ENCODE measurements at places on chromosomes 4 and X. TPM values are rescaled to one million over a fixed set of nuclear protein-coding genes. Genes with fewer than 3 reads are reported as not detected.
A peak's percentile ranks its signal among the peaks of the same experiment; 100 is the strongest.

Gene ADH1A
- total RNA-seq: not detected

DNA sequence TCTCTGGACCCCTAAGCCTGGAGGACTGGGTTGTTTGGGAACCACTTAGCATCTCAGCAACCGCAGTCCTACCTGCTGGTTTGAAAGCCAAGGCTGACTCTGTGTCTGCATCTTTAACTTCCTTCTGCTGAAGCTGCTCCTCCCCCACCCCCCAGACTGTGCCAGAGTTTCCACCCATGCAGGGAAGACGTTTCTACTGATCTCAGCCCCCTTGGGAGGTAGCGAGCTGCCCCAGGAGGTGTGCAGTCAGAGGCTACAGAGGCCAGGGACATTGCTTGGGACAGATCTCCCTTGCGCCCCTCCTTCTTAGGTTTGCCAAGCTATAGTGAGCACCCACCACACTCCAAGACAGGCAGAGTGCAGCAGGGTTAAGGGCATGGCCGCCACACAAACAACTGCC is 4.7 kb upstream of the FATE1 start:
- no peaks in the 10 kb centered on the region for H3K36me3 ChIP-seq
- H3K27me3 ChIP-seq: no peaks in the 10 kb centered on the region
- DNase-seq: no peak
- H3K4me3 ChIP-seq: no peak overlapping the region
- H3K27ac ChIP-seq: no peak overlapping the region

DNA sequence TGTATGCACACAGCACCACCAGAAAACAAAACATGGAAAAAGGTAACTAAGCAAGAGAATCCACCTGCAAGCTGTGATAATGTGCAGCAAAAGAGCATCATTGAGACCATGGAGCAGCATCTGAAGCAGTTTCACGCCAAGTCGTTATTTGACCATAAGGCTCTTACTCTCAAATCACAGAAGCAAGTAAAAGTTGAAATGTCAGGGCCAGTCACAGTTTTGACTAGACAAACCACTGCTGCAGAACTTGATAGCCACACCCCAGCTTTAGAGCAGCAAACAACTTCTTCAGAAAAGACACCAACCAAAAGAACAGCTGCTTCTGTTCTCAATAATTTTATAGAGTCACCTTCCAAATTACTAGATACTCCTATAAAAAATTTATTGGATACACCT is 90.2 kb downstream of the TET2 start:
- H3K4me3 ChIP-seq: no peak overlapping the region
- H3K4me1 ChIP-seq: no peaks in the 10 kb centered on the region
- no peaks in the 10 kb centered on the region for H3K36me3 ChIP-seq
- H3K27ac ChIP-seq: no peak overlapping the region
- no peak for DNase-seq
- no peaks in the 10 kb centered on the region for H3K27me3 ChIP-seq

GRCh38 chr4:55553441-55554201 is 6.9 kb upstream of the CLOCK start:
- no peak for DNase-seq
- no peak overlapping the region for H3K4me3 ChIP-seq
- peaks cover 44% of the 10 kb centered on the region for H3K4me1 ChIP-seq
- no peaks in the 10 kb centered on the region for H3K27me3 ChIP-seq
- H3K36me3 ChIP-seq: no peaks in the 10 kb centered on the region

DNA sequence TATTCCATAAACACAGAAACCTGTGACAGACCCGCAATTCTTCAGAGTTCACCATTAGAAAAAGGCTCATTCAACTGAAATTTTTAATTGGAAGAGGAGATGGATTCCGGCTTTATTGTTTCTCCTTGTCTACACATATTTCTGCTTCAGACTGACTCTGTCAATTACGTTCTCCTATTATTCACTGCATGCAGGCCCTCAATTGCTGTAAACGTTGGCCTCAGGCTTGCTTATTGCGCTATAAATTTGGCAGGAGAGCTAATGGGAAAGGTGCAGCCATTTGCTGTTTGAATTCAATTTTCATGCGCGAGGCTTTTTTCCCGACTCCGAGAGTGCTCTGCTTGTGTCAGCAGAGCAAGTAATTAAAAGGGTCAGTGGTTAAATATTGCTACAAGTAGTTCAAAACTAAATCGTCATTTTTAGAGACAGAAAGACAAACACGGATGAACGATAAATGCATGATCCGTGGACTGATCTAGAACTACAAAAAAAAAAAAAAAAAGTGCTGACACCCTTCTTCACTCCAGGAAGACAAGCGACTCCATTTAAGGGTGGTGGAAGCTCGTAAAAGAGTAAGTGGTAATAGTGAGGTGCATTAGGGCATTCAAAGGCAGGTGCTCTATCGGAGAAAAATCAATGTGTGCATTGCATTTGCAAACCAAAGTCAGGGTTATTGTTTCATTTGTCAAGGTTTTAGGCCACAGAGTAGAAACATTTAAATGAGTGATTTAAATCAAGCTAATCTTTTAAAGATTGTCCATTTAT is 841.6 kb upstream of the FRG1 start:
- H3K36me3 ChIP-seq: no peaks in the 10 kb centered on the region
- no peaks in the 10 kb centered on the region for H3K4me1 ChIP-seq
- DNase-seq: no peak

- H3K27ac ChIP-seq: no peak overlapping the region
- no peaks in the 10 kb centered on the region for H3K4me1 ChIP-seq
- H3K4me3 ChIP-seq: no peak overlapping the region
- no peaks in the 10 kb centered on the region for H3K36me3 ChIP-seq
Measured at GRCh38 chrX:8377041-8377440, 87.6 kb upstream of the VCX3B start.

DNA sequence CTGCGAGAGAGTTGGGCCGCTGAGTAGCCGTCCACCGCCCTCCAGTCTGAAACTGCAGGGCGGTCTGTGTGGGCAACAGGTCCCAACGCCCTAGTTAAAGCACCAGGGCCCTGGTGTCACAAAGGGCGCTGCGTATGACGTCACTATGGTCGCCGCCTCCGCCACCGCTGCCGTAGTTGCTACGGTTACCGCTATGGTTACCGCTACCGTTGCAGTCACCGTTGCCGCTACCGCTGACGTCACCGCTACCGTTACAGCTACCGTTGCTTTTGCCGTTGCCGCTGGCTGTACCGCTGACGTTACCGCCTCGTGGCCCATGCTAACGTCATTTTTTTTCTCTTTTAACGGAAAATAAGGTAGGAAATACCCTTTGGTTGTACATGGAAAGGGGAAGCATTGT is at the start of gene PPP1R2C:
TSS of gene PPP1R2C (minus strand) at position 68 of the 400 bp plus-strand sequence. CDS start 84 bp downstream, outside the sequence.
- no peaks in the 10 kb centered on the region for H3K4me1 ChIP-seq
- no peak within 1 kb of the TSS for H3K27ac ChIP-seq
- no peak for DNase-seq

DNA sequence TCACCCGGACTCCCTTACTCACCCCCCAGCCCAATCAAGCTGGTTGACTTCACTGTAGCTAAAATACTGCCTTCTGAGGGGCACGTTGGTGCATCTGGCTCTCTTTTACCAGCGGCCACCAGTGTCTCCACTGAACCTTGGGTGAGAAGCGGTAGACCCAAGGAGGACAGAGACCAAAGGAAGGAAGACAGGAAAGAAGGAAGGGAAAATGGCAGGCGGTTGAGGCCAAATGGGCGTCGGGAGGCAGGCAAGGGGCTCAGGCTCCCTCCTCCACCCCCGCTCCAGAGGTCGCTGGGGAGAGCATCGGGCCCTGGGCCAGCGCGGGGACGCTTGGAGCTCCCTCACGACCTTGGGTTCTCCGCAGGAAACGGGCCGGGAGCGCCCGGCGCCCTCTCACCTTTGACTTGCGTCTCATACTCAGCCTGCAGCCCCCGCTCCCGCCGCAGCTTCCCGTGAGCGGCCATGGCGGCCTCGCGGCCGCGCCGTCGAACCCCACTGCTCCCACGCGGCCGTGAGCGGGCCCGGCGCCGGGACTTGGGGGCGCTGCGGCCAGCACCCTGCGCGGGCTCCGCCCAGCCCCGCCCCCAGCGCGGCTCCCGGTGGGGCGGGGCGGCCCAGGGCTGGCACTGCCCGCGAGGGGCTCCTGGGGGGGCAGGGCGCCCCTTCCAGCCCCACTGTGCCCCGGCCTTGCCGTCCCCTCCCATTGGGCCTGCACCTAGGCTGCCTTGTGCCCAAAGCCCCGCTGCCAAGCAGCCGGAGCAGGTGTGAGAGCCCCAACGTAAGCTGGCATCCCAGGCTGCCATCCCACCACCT is at the start of gene ARHGAP4:
TSS of gene ARHGAP4 (minus strand) at position 526 of the 813 bp plus-strand sequence. CDS start at position 464, 62 bp downstream.
- H3K27ac ChIP-seq: peak within 1 kb of the TSS; percentile 99
- peak within 1 kb of the TSS; percentile 71 for H3K4me3 ChIP-seq
- peaks cover 43% of the 10 kb centered on the region for H3K4me1 ChIP-seq
- no peaks in the 10 kb centered on the region for H3K27me3 ChIP-seq
- peak; percentile 37 for DNase-seq

GRCh38 chrX:338836-339400 is 20.3 kb upstream of the GTPBP6 start:
- no peak for DNase-seq
- no peak overlapping the region for H3K4me3 ChIP-seq
- no peaks in the 10 kb centered on the region for H3K4me1 ChIP-seq
- H3K36me3 ChIP-seq: no peaks in the 10 kb centered on the region
- H3K27me3 ChIP-seq: no peaks in the 10 kb centered on the region

- H3K27ac ChIP-seq: no peak overlapping the region
- H3K27me3 ChIP-seq: no peaks in the 10 kb centered on the region
- 0 out of 2 replicates have a peak, but pooled peaks cover 2% of the 10 kb centered on the region for H3K4me1 ChIP-seq
- DNase-seq: no peak
- H3K36me3 ChIP-seq: no peaks in the 10 kb centered on the region
- no peak overlapping the region for H3K4me3 ChIP-seq
Measured at GRCh38 chrX:68180579-68180978, 252.7 kb downstream of the OPHN1 start.

Gene RAP1GDS1
- total RNA-seq: 40.8 TPM

DNA sequence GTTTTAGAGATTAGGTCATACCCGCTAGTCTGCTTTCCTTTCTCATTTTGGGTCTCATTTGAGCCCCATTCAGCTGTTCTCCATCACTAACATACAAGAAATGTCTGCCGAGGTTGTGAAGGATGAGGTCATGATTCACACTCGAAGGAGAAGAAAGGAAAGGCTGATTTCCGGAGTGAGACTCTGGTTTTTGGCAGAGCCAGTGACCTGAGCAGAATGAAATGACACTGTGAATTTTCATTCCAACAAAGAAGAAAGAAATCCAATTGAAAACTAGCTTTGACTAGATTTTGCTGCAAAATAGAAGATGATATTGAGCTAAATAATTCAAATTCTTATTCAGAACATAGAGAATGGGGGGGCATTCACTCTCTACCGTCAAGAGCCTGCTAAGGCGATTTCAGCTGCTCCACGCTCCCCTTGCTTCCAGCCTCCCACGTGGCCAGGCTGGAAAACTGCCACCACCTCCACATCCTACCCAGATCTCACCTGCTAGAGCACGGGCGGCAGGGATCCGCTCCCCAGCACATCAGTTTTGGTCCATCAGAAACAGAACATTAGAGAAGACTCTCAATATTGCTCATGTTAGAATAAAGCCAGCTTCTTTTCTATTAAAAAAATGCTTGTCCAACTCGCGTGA is 39.0 kb downstream of the F11 start:
- H3K4me1 ChIP-seq: no peaks in the 10 kb centered on the region
- H3K4me3 ChIP-seq: no peak overlapping the region
- no peak for DNase-seq
- H3K27me3 ChIP-seq: peaks cover 14% of the 10 kb centered on the region
- H3K27ac ChIP-seq: no peak overlapping the region
- H3K36me3 ChIP-seq: no peaks in the 10 kb centered on the region

Gene CCDC110
- total RNA-seq: 2.7 TPM

DNA sequence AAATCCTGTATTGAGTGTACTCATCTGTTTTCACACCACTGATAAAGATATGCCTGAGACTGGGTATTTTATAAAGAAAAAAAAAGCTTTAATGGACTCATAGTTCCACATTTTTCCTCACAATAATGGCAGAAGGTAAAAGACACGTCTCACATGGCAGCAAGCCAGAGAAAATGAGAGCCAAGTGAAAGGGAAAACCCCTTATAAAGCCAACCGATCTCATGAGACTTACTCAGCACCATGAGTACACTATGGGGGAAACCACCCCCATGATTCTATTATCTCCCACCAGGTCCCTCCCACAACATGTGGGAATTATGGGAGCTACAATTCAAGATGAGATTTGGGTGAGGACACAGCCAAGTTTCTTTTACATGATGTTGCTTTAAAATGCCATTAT is 171.9 kb downstream of the GALNTL6 start:
- no peak overlapping the region for H3K4me3 ChIP-seq
- H3K27me3 ChIP-seq: no peaks in the 10 kb centered on the region
- H3K36me3 ChIP-seq: no peaks in the 10 kb centered on the region
- H3K4me1 ChIP-seq: no peaks in the 10 kb centered on the region
- DNase-seq: no peak
- no peak overlapping the region for H3K27ac ChIP-seq

DNA sequence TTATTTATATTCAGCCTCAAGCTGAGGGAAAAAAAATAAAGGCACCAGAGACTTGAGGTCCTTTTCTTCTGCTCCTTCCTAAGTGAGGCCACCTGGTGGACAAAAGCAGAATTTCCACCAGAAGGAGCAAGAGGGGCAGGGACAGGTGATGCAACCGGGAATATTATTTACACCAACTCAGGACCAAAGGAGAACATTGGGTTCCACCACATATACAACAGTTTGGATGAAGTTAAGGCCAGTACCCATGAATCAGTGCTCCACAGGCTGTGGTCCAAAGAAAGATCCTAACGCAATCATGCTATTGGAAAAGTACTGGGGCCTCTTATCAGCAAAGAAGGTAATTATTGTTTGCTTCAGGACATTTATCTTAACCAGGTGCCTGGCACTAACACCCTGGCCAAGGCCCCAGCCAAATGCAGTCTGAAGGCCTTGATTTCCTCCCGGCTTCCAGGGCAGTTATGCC is 57.4 kb downstream of the TSC22D3 start:
- peak; percentile 71 for DNase-seq
- no peaks in the 10 kb centered on the region for H3K27me3 ChIP-seq
- no peak overlapping the region for H3K4me3 ChIP-seq
- peaks cover 16% of the 10 kb centered on the region for H3K4me1 ChIP-seq
- no peaks in the 10 kb centered on the region for H3K36me3 ChIP-seq

Gene SNX25
- total RNA-seq: 20.9 TPM

DNA sequence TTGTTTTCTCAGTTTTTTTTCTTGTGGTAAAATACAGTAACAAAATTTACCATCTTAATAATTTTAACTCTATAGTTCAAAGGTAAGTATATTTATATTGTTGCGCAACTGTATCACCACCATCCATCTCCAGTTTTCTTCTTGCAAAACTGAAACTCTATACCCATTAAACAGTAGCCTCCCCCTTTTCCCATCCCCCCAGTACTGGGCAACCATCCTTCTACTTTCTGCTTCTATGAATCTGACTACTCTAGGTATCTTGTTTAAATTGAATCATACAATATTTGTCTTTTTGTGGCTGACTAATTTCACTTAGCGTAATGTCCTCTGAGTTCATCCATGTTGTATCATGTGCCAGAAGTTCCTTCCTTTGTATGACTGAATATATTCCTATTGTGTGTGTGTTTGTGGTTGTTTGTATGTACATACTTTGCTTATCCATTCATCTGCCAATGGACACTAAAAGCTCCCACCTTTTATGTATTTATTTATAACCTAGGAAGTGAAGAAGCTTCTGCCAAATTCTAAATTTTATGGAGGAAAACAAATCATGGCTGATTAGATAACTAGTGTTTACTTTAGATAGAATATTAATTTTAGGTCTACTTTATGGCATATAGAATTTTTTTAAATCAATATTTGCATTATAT is 10.0 kb downstream of the ABHD18 start:
- H3K4me1 ChIP-seq: no peaks in the 10 kb centered on the region
- no peak overlapping the region for H3K27ac ChIP-seq
- H3K36me3 ChIP-seq: no peaks in the 10 kb centered on the region
- H3K4me3 ChIP-seq: no peak overlapping the region

GRCh38 chr4:878796-879728 is 53.1 kb downstream of the GAK start:
- DNase-seq: no peak

GRCh38 chr4:19300213-19300612 is 951.5 kb upstream of the SLIT2 start:
- no peaks in the 10 kb centered on the region for H3K27me3 ChIP-seq
- H3K27ac ChIP-seq: no peak overlapping the region
- H3K36me3 ChIP-seq: no peaks in the 10 kb centered on the region
- no peaks in the 10 kb centered on the region for H3K4me1 ChIP-seq
